ENCODE measurements at places on chromosomes 7 and 10.

GRCh38 chr7:33842150-33842549, 63.2 kb upstream of the BMPER start:
- DNase-seq = no peak

DNA sequence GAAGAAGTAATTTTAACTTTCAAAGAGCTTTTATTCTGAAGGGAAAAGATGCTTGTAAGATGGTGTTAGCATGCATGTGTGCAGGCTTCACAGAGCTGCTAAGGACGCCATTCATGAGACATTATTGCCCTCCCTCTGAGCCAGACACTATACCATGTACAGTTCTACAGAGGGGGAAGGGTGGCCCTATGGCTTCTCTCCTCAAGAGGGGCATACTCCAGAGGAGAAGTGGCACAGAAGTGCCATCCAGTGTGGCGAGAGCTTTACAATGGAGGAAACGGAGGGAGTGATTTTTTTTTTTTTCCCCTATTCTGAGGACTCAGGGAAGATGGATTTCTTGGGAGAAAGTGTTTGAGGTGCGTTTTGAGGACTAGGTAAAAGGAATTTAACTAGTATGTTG, 119.5 kb downstream of the BICC1 start:
- no peak for DNase-seq

DNA sequence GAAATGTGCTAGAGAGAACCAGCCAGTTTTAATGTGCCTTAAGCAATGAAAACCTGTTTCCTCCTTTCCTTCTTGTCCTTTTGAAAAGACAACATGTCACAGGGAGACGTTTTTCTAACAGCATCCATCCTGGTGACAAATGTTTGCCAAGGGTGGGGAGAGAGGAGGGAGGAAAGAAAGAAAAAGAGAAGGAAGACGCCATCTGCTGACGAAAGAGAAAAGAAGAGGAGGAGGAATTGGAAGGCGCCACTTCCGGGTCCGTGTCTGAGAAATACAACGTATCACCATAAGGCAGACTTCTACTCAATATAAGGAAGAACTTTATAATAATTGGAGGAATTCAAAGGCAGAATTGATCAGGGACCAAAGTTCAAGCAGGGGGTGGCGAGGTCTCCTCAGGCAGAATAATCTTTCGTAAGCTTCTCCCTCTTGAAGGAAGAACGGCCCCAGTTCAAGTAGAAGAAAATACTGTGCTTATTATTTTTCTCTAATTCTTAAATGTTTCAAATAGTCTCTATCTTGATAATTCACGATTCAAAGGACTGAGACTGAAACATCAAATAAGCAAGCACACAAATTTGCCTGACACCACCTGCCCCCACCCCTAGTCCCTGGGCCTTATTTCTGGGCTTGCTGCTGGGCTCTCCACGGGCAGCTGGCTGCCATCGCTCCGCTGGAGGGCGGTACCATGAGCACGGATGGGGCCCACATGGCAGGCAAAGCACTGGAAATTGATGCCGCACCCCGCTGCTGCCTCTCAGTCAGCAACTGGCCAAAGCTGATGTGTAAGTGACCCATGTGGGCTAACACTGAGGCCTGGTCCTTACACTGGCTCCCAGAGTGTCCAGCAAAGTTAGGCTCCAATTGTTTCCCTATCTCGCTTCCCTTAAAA, 273.7 kb upstream of the KLF14 start:
- no peak for DNase-seq

- no peak for DNase-seq
These were observed 286.3 kb upstream of the CDC14C start for GRCh38 chr7:48638041-48638440.

DNA sequence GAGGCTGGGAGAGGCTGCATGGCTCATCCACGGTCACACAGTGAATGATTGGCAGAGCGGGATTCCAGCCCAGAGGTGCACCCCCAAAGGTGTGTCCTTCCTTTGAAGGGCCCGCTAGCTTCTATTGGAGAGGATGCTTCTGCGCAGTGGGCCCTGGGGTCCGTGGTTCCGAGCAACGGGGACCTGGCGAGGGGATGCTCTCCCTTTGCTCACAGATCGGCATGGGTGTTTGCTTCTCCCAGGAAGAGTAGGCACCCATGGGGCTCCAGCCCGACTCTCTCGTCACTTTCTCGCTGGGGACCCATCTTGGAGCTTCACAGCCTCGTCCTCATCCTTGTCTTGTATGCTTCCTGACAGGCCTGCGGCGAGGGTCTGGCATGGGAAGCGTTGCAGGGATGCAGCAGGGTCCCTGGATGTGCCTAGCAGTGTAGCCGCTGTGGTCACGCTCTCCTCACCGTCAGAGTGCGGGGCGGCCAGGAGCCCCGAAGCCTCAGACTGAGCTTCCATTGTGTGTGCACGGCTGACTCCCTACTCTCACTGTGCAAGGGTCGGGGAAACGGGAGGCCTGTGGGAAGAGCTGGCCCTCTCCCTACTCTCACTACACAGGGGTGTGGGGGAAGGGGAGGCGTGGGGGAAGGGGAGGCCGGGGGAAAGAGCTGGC, 538.5 kb upstream of the FOXK1 start:
- no peak for DNase-seq

DNA sequence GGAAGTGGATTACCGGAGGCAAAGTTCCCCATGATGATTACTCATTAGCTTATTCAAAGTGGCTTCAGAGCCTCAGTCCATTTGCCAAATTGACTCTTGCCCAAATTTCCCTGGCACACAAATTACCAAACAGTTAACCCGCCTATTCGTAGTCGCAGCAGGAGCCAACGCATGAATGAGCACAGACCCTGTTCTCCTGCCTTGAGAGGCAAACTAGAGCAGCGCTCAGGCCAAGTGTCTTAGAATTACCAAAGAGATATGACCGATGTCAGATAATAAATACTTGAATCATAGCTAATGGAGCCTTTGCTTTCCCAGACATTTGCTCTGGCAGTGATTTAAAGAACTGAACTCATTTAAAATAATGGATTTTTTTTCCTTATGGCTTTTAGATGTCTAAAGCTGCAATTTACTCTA, 64.9 kb downstream of the CTTNBP2 start:
- no peak for DNase-seq

DNA sequence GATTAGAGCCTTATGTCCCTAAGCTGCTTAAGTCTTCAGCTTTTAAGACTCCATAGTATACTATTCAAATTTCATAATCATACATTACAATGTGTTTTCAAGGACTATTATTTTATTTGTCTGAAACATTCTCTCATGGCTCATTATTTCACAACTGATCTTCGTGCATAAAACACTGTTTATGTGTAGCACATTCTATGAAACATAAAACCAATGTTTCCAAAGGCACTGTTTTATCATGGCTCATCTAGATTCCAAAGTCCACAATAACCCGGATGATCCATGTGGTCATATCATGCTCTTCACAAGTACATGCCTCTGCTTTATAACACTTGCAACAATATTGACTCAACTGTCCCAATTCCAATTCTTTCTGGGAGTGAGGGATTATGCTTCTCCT, 806.1 kb downstream of the TNS3 start:
- DNase-seq = no peak

- no peak for DNase-seq
These were observed 87.0 kb downstream of the PTPRN2 start for GRCh38 chr7:158500651-158501052.

- DNase-seq = no peak
These were observed 367.3 kb upstream of the ZWINT start for GRCh38 chr10:56728349-56728748.

GRCh38 chr10:118901380-118901779, 128.1 kb upstream of the NANOS1 start:
- no peak for DNase-seq

DNA sequence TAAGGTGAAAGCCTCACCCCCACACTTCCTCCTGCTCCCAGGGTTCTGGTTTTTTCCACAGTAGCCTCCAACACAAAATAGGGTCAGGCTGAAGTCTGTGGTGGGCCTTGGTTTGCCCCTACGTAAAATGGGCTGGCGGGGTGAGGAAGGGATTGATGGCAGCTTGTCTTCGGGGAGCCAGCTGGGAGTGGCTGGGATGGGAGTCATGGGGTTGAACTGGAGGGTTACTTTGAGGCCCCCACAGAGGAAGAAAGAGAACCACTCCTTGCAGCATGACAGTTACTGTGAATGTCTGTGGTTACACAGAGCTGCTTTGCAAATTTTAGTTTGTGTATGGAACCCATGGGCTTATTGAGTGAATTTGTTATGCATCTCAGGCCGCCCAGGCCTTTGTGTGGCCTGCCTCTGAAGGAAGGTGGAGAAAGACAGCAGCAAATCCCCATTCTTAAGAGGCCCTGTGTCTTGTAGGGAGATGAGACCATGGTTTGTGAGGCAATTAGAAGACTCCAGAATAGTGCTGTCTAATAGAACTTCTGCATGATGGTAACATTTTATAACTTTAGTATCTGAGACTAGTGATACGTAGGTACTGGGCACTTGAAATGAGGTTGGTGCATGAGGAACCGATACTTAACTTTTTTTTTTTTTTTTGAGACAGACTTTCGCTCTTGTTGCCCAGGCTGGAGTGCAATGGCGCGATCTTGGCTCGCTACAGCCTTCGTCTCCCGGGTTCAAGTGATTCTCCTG, 8.1 kb downstream of the TRIM8 start:
- no peak for DNase-seq

- DNase-seq = peak; percentile 26
These were observed 158.2 kb downstream of the ARHGAP12 start for GRCh38 chr10:31770307-31770902.

GRCh38 chr7:45196374-45196773, 38.8 kb downstream of the RAMP3 start:
- DNase-seq = no peak

DNA sequence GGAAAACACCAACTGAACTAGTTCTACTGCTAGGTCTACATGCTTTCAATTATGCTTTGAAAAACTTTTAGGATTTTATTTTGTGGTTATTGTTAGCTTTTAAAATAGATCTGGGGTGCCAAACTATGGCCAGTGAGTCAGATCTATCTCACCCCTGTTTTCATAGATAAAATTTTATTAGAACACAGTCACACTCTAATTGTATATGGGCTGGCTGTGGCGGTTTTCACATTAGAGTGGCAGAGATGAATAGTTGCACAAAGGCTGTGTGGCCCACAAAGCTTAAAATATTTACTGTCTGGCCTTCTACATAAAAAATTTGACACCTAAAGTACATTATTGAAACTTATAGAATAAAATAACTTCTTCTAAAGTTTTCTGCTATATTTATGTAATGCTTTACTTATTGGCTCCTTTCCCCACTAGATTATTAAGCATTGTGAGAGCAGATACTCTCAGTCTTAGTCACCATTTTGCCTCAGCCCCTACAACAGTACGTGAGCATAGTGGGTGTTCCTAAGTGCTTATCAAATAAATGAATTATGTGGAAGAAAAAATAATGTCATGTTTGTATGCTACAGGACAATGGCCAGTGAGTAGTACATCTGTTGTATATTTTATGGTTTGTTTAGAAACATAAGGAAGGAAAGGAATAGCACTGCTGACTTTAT, 5.4 kb upstream of the SUV39H2 start:
- no peak for DNase-seq

GRCh38 chr10:49178489-49179471, 9.4 kb downstream of the TMEM273 start:
- no peak for DNase-seq

- DNase-seq = no peak
These were observed 256.8 kb upstream of the FZD8 start for GRCh38 chr10:35898716-35899440.

GRCh38 chr10:17766731-17767130, 14.7 kb downstream of the TMEM236 start:
- DNase-seq = no peak

DNA sequence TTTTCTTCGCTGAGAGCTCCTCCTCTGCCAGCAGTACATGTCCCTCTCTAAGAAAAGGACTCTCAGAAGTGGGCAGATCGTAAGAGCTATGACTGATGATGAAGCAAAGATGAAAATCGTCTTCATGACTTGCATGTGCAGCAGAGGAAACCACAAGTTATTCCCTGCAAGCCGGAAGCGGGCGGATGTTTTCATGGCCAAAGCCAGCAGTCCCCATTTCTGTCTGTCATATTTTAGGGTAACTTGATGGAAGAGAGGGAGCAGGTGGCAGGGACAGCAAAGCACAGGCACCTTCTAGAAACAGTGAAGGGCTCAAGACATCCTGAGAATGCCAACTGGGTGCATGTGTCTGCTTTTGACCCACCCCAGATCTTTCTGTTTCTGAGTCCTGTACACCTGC, 19.9 kb downstream of the KLF6 start:
- DNase-seq = no peak

- DNase-seq = no peak
These were observed 13.7 kb downstream of the CISD1 start for GRCh38 chr10:58282615-58283014.

- no peak for DNase-seq
These were observed 12.4 kb downstream of the NDST2 start for GRCh38 chr10:73798927-73799560.

DNA sequence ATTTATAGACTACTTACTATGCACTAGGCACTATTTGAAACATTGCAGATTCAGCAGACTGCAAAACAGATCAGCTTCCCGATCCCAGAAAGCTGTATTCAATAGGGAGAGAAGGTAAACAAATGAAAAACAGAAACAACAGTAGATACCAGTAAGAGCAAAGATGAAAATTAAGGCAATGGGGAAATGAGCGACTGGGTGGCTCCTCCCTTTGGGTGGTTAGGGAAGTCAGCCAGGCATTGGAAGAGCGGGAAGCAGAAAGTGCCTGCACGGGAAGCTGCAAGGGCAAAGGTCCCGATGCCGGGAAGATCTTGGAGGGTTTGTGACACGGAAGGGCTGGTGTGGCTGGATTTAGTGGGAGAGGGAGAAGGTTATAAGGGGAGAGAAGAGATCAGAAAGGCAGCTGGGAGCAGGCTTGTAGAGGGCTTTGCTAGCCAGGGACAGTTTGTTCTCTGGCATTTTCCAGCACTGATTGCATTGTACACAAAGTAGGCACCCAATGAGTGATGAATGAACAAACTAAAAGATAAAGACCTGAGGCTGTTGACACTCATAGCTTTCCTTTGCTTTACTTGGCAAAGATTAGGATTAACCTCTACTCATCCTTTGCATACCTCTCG, 67.8 kb downstream of the NAMPT start:
- DNase-seq = no peak

Data from stimulated activated CD8-positive, alpha-beta memory T cell treated with anti-CD3 and anti-CD28 coated beads, Interleukin-12 subunit alpha, Interleukin-12 subunit beta, amount 100 ng/mL, for 4 hours (primary cell).